K562 (cell line): ENCODE measurements at places on chromosomes 5 and 9. TPM values are rescaled to one million over a fixed set of nuclear protein-coding genes. Genes with fewer than 3 reads are reported as not detected.

GRCh38 chr5:56426693-56427092 is 193.6 kb upstream of the ANKRD55 start:
- peaks cover 2% of the 10 kb centered on the region; the same call in 1 of the 3 replicates for H3K27me3 ChIP-seq
- DNase-seq = no peak
- no peaks in the 10 kb centered on the region for H3K4me1 ChIP-seq

GRCh38 chr5:82169892-82170291 is 108.3 kb downstream of the RPS23 start:
- H3K27me3 ChIP-seq = no peaks in the 10 kb centered on the region
- H3K27ac ChIP-seq = no peak overlapping the region
- H3K4me3 ChIP-seq = no peak overlapping the region
- no peaks in the 10 kb centered on the region for H3K36me3 ChIP-seq

The RNF183 gene
- total RNA-seq = 0.22 TPM in 1 of 2 replicates, not detected in the other

GRCh38 chr5:176630681-176631222 is 277 bp downstream of the EIF4E1B start:
- no peaks in the 10 kb centered on the region for H3K36me3 ChIP-seq
- no peak for DNase-seq
- peaks cover 48% of the 10 kb centered on the region for H3K27me3 ChIP-seq
- no peak overlapping the region for H3K27ac ChIP-seq
- H3K4me1 ChIP-seq = peaks cover 23% of the 10 kb centered on the region

DNA sequence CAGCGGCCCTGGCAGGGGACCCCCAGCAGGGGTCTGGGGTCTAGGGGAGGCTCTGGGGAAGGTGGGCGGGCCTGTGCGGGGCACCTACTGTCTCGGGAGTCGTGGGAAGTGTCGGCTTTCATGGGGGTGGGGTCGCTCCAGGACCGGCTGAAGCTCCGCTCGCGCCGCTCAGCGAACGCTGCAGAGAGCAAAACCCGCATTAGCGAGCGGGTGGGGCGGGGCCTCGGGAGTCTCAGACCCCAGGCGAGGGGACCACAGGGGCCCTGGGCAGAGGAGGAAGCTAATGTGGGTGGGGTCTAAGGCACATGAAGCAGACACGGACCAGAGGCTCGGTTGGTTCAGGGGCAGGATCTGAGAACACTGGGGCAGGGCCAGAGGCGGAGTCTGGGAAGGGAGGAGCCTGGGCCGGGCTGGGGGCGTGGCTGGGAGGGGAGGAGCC is 5.5 kb downstream of the NSMF start:
- H3K36me3 ChIP-seq = peaks cover 72% of the 10 kb centered on the region
- H3K27ac ChIP-seq = peak overlapping the region; percentile 43; the same call in 1 of the 3 replicates
- H3K4me3 ChIP-seq = peak overlapping the region; percentile 29
- DNase-seq = peak; percentile 72
- peaks cover 88% of the 10 kb centered on the region for H3K4me1 ChIP-seq

- H3K4me3 ChIP-seq = no peak overlapping the region
- no peak for DNase-seq
- peak overlapping the region; percentile 64 for H3K27ac ChIP-seq
- no peaks in the 10 kb centered on the region for H3K27me3 ChIP-seq
- no peaks in the 10 kb centered on the region for H3K36me3 ChIP-seq
These were observed 199.9 kb downstream of the PIK3R1 start for GRCh38 chr5:68415177-68416085.

- H3K4me1 ChIP-seq = no peaks in the 10 kb centered on the region
- H3K27ac ChIP-seq = no peak overlapping the region
- no peaks in the 10 kb centered on the region for H3K36me3 ChIP-seq
- no peak overlapping the region for H3K4me3 ChIP-seq
- H3K27me3 ChIP-seq = no peaks in the 10 kb centered on the region
These were observed 532.4 kb downstream of the TLR4 start for GRCh38 chr9:118236625-118237024.

DNA sequence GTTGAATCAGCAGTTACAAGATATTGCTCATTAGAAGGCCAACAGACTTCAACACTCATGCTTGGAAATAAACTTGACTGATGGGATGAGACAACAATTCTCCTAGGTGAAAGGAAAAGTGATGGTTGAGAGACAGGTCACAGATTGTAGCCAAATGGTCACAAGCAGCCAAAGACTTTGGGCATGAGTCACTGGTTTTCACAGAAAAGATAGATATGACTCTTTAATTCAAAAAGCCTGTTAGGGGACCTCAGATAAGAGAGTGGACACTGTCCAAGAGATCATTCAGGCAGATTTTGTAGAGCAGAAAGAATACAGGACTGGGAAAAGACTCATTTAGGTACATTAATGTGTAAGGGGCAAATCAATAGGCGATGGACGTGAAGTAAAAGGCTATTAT is 982.5 kb downstream of the MAT2B start:
- DNase-seq = peak; percentile 36
- H3K4me3 ChIP-seq = no peak overlapping the region
- H3K27ac ChIP-seq = no peak overlapping the region
- no peaks in the 10 kb centered on the region for H3K36me3 ChIP-seq
- H3K4me1 ChIP-seq = no peaks in the 10 kb centered on the region; the same call in 2 of the 3 replicates
- H3K27me3 ChIP-seq = no peaks in the 10 kb centered on the region

The MAP1B gene
- total RNA-seq = 61.4 and 66.1 TPM in 2 replicates

The ARL14EPL gene
- 0.09 and 0.20 TPM in 2 replicates for total RNA-seq

The QRFP gene
- total RNA-seq = not detected in 2 replicates

GRCh38 chr5:18653216-18653752 is 1019.0 kb downstream of the TAF11L14 start:
- H3K4me3 ChIP-seq = no peak overlapping the region
- H3K27me3 ChIP-seq = no peaks in the 10 kb centered on the region
- H3K27ac ChIP-seq = no peak overlapping the region
- no peaks in the 10 kb centered on the region for H3K36me3 ChIP-seq
- DNase-seq = no peak

The FCN2 gene
- not detected in 2 replicates for total RNA-seq

- DNase-seq = no peak
- peaks cover 12% of the 10 kb centered on the region; the same call in 2 of the 3 replicates for H3K27me3 ChIP-seq
- no peaks in the 10 kb centered on the region for H3K4me1 ChIP-seq
These were observed 9.6 kb upstream of the FLT4 start for GRCh38 chr5:180658774-180659564.
